ENCODE measurements at places on chromosomes 6 and 20. TPM values are rescaled to one million over a fixed set of nuclear protein-coding genes. Genes with fewer than 3 reads are reported as not detected.
A peak's percentile ranks its signal among the peaks of the same experiment; 100 is the strongest.

DNA sequence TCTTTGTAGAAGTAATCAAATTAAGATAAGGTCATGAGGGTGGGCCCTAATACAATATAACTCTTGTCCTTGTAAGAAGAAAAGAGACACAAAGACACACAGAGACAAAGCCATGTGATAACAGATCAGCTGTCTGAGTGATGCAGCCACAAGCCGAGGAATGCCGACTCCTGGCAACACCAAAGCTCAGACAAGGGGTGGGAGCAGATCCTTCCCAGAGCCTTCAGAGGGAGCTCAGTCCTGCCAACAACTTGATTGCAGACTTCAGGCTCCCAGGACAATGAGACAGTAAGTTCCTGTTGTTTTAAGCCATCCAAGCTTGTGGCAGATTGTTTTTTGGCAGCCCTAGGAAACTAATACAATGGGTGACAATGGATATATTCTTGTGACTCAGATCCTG is 325.0 kb upstream of the AGPAT4 start:
- H3K36me3 ChIP-seq = no peaks in the 10 kb centered on the region
- H3K4me1 ChIP-seq = no peaks in the 10 kb centered on the region

DNA sequence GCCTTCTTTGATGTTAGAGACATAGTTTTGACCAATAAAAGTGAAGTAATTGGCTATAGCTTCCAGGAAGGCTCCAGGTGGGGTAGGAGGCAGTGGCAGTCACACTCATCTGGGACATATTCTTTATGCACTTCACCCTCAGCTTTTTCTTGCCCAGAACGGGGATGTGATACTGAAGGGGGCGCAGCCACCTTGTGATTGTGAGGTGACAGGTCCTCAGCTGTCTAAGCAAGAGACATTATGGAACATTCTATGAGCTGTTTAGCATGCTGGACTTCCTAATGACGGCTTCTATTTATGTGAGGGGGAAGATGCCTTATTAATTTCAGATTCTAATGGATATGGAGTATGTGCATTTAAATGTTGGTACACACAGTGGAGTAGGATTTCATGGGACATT is 151.3 kb upstream of the ZFP64 start:
- no peaks in the 10 kb centered on the region for H3K4me1 ChIP-seq
- no peaks in the 10 kb centered on the region for H3K27me3 ChIP-seq
- no peak overlapping the region for H3K27ac ChIP-seq
- H3K36me3 ChIP-seq = no peaks in the 10 kb centered on the region
- no peak for DNase-seq

- no peaks in the 10 kb centered on the region for H3K27me3 ChIP-seq
- no peaks in the 10 kb centered on the region for H3K36me3 ChIP-seq
- no peak overlapping the region for H3K27ac ChIP-seq
- H3K4me3 ChIP-seq = no peak overlapping the region
- no peaks in the 10 kb centered on the region for H3K4me1 ChIP-seq
- no peak for DNase-seq
Measured at GRCh38 chr20:40435146-40435895, 253.7 kb downstream of the MAFB start.

RGS19 gene
- not detected for total RNA-seq

OXT gene
- total RNA-seq = not detected

CLVS2 gene
- total RNA-seq = not detected

GPX5 gene
- not detected for total RNA-seq

ZC3H12D gene
- total RNA-seq = not detected

DNA sequence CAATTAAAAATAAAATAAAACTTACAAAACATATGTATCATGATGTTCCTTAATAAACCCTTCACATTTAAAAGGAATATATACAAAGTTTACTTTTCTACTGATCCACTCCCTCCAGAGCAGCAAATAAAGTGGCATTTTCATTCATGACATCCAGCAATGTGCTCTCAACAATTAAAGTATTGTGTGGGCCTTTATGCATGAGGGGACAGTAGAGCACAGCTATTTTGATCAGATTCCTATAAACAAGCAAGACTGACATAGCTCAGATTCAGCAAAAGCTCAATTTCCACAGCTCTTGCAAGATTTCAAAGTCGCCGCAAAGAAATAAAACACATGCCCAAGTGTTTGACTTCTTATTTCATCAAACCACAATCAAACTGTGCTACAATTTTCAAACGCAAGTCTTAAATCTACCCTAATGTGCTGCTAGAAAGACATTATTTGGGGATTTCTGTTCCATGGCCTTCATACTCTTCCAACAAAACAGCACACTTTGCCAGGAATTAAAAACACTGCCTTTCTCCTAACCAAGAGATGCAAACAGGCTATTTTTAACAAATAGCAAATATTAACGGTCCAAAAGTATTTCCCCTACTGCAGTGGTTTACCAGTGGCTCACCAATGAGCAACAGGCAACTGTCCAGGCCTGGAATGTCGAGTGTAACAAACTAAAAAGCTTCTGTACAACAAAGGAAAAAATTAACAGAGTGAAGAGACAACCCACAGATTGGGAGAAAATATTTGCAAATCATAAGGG is 52.3 kb downstream of the MBOAT1 start:
- H3K4me1 ChIP-seq = peaks cover 15% of the 10 kb centered on the region
- H3K4me3 ChIP-seq = no peak overlapping the region
- no peak for DNase-seq
- no peaks in the 10 kb centered on the region for H3K27me3 ChIP-seq
- peak overlapping the region; percentile 60 for H3K27ac ChIP-seq
- H3K36me3 ChIP-seq = peaks cover 9% of the 10 kb centered on the region

DNA sequence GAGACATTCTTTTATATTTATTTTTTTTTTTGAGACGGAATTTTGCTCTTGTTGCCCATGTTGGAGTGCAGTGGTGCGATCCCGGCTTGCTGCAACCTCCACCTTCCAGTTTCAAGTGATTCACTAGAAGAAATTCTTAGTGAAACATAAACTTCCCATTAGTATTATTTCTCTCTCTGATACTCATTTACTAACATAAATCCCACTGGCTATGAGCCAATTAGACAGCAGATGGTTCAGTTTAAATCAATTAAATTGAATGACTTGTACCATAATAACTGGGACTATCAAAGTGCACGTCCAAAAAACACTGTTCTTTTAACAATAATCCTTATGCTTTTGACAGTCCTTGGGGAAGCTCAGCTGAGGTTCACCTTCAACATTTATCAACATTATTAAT is 111.2 kb upstream of the PTCHD4 start:
- no peak overlapping the region for H3K4me3 ChIP-seq
- no peaks in the 10 kb centered on the region for H3K27me3 ChIP-seq
- no peak overlapping the region for H3K27ac ChIP-seq
- no peaks in the 10 kb centered on the region for H3K4me1 ChIP-seq
- DNase-seq = peak; percentile 10
- no peaks in the 10 kb centered on the region for H3K36me3 ChIP-seq

GRCh38 chr6:28393912-28394662 is 5.5 kb downstream of the ZSCAN12 start:
- H3K36me3 ChIP-seq = peaks cover 25% of the 10 kb centered on the region
- no peaks in the 10 kb centered on the region for H3K27me3 ChIP-seq
- H3K27ac ChIP-seq = no peak overlapping the region
- peak; percentile 12 for DNase-seq

- H3K36me3 ChIP-seq = no peaks in the 10 kb centered on the region
- H3K4me3 ChIP-seq = no peak overlapping the region
- H3K27ac ChIP-seq = peak overlapping the region; percentile 66
- no peaks in the 10 kb centered on the region for H3K27me3 ChIP-seq
Measured at GRCh38 chr6:42387336-42387735, 64.4 kb downstream of the TRERF1 start.

All from stomach (tissue), 19 donors.